ENCODE measurements at places on chromosomes 1 and 21.

DNA sequence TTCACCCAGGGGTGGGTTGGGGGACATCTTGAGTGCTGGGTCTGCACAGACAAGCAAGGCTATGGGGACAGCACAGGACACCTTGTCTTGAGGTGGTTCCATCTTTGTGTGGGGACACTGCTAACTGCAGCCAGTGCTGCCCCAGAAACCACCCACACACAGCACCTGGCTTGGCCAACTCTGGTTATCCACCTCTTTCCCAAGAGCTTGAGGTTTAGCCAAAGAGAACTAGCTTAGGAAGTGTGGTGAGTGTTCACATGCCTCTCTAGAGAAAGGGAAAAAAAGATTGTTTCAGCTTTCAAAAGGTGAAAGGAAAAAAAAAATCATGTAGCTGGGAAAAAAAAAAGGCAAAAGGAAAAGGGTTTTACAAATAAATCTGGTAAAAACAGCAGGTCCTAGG, 32.4 kb downstream of the BCAR3 start:
- DNase-seq = no peak

GRCh38 chr21:38923429-38923828, 117.7 kb downstream of the ETS2 start:
- no peak for DNase-seq

- no peak for DNase-seq
Measured at GRCh38 chr1:209710093-209710492, 5.4 kb downstream of the HSD11B1 start.

- DNase-seq = no peak
Measured at GRCh38 chr1:24898909-24899439, 31.1 kb downstream of the RUNX3 start.

GRCh38 chr1:219444474-219444873, 168.4 kb downstream of the ZC3H11B start:
- no peak for DNase-seq

GRCh38 chr1:222790115-222790514, 24.7 kb upstream of the DISP1 start:
- no peak for DNase-seq

- DNase-seq = peak; percentile 47
Measured at GRCh38 chr1:31788825-31789256, 24.7 kb upstream of the ADGRB2 start.

- peak; percentile 80 for DNase-seq
Measured at GRCh38 chr1:160205242-160206035, at the start of gene PEA15. PEA15 (plus strand) TSS chr1:160205384; CDS start chr1:160211545, 6,161 bp downstream.

Measured in ACHN (cell line).